Heart right ventricle (tissue), 16 donors: ENCODE measurements at places on chromosomes 2 and 18. TPM values are rescaled to one million over a fixed set of nuclear protein-coding genes. Genes with fewer than 3 reads are reported as not detected.
A peak's percentile ranks its signal among the peaks of the same experiment; 100 is the strongest.

CNRIP1 gene
- total RNA-seq, result 5.4 TPM

DNA sequence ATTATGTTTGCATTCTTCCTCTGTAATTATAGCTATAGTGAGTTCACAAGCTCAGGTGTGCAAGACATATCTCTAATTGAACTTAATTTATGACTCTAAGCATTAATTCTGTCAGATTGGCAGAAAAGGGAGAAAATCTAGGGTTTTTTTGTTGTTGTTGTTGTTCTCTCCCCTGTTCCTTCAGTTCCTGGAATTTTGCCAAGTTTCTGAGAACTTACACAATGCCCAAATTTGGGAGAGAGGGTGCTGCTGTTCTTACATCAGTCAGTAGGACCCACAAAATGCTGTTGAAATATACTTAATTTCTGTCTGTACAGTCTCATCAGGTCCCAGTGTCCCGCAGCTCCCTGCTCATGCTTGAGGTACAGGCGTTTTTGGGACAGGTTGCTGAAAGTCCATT is 221.8 kb upstream of the RBMS1 start:
- no peak overlapping the region for H3K4me3 ChIP-seq
- H3K27ac ChIP-seq, result no peak overlapping the region
- H3K36me3 ChIP-seq, result no peaks in the 10 kb centered on the region
- DNase-seq, result no peak
- no peaks in the 10 kb centered on the region for H3K27me3 ChIP-seq
- no peaks in the 10 kb centered on the region for H3K4me1 ChIP-seq

KCTD18 gene
- 9.8 TPM for total RNA-seq

DNA sequence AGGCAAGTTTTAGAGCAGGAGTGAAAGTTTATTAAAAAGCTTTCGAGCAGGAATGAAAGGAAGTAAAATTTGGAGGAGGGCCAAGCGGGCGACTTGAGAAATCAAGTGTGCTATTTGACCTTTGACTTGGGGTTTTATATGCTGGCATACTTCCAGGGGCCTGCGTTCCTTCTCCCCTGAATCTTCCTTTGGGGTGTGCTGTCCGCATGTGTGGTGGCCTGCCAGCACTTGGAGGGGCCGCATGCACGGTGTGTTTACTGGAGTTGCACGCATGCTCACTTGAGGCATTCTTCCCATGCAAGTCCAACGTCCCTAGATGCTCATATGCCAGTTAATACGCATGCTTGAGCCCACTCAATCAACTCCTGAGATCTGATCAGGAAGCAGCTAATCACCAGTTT is 78.3 kb upstream of the MAP4K4 start:
- no peaks in the 10 kb centered on the region for H3K36me3 ChIP-seq
- no peak overlapping the region for H3K27ac ChIP-seq
- DNase-seq, result no peak
- no peaks in the 10 kb centered on the region for H3K4me1 ChIP-seq
- H3K27me3 ChIP-seq, result no peaks in the 10 kb centered on the region
- H3K4me3 ChIP-seq, result no peak overlapping the region

GRCh38 chr2:241842067-241842415 is 16.7 kb downstream of the PDCD1 start:
- H3K36me3 ChIP-seq, result no peaks in the 10 kb centered on the region
- H3K27me3 ChIP-seq, result no peaks in the 10 kb centered on the region
- peaks cover 4% of the 10 kb centered on the region for H3K4me1 ChIP-seq
- peak overlapping the region; percentile 74 for H3K27ac ChIP-seq
- DNase-seq, result no peak

- H3K27me3 ChIP-seq, result peaks cover 10% of the 10 kb centered on the region
- H3K36me3 ChIP-seq, result no peaks in the 10 kb centered on the region
- no peaks in the 10 kb centered on the region for H3K4me1 ChIP-seq
Observed at GRCh38 chr2:36670881-36671595, 25.5 kb upstream of the VIT start.

DNA sequence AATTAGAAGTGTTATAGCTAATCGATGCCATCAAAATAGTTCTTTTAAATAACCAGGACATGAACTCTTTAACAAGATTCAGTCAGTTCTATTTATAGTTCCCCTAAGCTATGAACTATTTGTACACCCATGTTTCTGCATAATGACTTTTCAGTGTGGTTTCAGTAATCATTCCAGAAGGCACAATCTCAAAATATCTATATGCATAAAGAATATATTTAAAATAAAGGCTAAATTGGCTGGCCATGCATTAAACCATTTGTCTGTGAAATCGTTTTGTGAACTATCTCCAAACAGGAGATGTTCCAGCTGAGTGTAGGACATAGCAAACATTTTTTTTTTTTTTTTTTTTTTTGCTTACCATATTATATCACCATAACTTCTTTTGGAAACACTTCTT is 719.3 kb downstream of the PLCL1 start:
- no peaks in the 10 kb centered on the region for H3K36me3 ChIP-seq
- H3K27me3 ChIP-seq, result no peaks in the 10 kb centered on the region
- H3K27ac ChIP-seq, result no peak overlapping the region
- H3K4me1 ChIP-seq, result no peaks in the 10 kb centered on the region

- H3K4me1 ChIP-seq, result no peaks in the 10 kb centered on the region
- DNase-seq, result no peak
- no peak overlapping the region for H3K27ac ChIP-seq
- no peaks in the 10 kb centered on the region for H3K36me3 ChIP-seq
- H3K27me3 ChIP-seq, result no peaks in the 10 kb centered on the region
Observed at GRCh38 chr2:66665124-66665984, 230.4 kb downstream of the MEIS1 start.

ALPP gene
- total RNA-seq, result not detected

DNA sequence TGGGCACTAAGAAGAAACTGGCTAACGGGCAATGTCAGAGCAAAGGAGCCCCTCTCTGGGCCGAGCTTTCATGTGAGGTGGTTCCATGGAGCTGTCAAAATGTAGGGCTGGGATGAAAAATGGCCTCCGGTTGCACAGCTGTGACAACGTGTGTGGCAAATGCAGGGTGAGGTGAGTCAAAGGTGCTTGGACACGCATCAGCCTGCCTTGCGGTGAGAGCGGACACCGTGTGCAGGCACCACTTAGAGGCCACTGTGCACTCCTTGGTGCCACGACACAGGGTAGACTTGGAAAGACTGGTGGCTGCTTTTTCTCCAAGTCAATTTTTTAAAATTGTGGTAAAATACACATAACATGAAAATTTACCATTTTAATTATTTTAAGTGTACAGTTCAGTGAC is 195.4 kb downstream of the ZBTB7C start:
- no peaks in the 10 kb centered on the region for H3K27me3 ChIP-seq
- H3K4me3 ChIP-seq, result no peak overlapping the region
- H3K36me3 ChIP-seq, result no peaks in the 10 kb centered on the region
- no peak for DNase-seq
- no peak overlapping the region for H3K27ac ChIP-seq
- peaks cover 3% of the 10 kb centered on the region for H3K4me1 ChIP-seq

GRCh38 chr2:105697781-105698449 is 46.8 kb upstream of the NCK2 start:
- no peak overlapping the region for H3K4me3 ChIP-seq
- H3K4me1 ChIP-seq, result no peaks in the 10 kb centered on the region
- peak; percentile 58 for DNase-seq
- no peaks in the 10 kb centered on the region for H3K36me3 ChIP-seq
- no peaks in the 10 kb centered on the region for H3K27me3 ChIP-seq
- peak overlapping the region; percentile 35 for H3K27ac ChIP-seq

- no peak overlapping the region for H3K4me3 ChIP-seq
- no peaks in the 10 kb centered on the region for H3K36me3 ChIP-seq
- DNase-seq, result no peak
- H3K27me3 ChIP-seq, result no peaks in the 10 kb centered on the region
Observed at GRCh38 chr2:140863713-140864112, 1267.1 kb downstream of the LRP1B start.

- no peaks in the 10 kb centered on the region for H3K27me3 ChIP-seq
- peak; percentile 36 for DNase-seq
- H3K36me3 ChIP-seq, result no peaks in the 10 kb centered on the region
- H3K4me3 ChIP-seq, result no peak overlapping the region
- peak overlapping the region; percentile 38 for H3K27ac ChIP-seq
- no peaks in the 10 kb centered on the region for H3K4me1 ChIP-seq
Observed at GRCh38 chr2:189350540-189351209, 90.6 kb upstream of the WDR75 start.

DNAJC5G gene
- total RNA-seq, result 1.4 TPM

DNA sequence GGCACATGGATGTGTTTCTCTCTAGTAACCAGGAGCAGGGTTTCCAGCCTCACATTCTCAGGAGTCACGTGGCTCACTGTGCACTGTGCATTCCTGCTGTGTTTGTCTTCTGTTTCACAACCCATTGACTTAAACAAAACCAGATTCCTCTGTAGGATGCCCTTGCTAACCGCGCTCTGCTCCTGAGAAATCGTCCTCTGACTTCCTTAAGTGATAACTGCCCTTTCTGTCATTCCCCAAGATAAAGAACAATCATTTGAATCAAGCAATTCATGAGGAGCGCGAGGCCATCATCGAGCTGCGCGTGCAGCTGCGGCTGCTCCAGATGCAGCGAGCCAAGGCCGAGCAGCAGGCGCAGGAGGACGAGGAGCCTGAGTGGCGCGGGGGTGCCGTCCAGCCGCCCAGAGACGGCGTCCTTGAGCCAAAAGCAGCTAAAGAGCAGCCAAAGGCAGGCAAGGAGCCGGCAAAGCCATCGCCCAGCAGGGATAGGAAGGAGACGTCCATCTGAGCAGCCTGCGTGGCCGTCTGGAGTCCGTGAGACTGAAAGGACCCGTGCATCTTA is 60.2 kb downstream of the RALBP1 start:
- no peak overlapping the region for H3K27ac ChIP-seq
- DNase-seq, result no peak
- no peaks in the 10 kb centered on the region for H3K4me1 ChIP-seq
- H3K36me3 ChIP-seq, result peaks cover 83% of the 10 kb centered on the region
- no peaks in the 10 kb centered on the region for H3K27me3 ChIP-seq
- H3K4me3 ChIP-seq, result no peak overlapping the region

RNU2-63P gene
- not detected for total RNA-seq

DNA sequence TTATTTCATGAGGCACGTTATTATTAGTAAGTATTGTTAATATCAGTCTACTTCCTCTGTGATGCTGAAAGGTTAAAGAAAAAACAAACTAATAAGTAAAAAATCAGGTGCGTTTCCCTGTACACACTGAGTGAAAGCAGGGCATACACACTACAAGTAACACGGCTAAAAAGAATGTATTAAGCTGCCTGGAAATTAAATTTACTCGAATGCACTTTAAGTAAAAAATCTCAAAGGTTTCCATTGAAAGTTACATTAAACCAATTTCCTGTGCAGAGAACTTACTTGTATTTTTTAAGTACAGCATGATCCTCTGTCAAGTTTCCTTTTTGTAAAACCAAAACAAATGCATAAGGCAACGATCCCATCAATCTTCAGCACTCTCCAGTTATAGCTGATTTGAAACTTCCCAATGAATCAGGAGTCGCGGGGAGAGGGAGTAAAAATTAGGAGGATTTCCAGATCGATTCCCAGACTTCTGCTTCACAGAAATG is 633 bp downstream of the BCL2 start:
- H3K27me3 ChIP-seq, result no peaks in the 10 kb centered on the region
- peaks cover 49% of the 10 kb centered on the region for H3K4me1 ChIP-seq
- H3K4me3 ChIP-seq, result peak overlapping the region; percentile 63
- peak overlapping the region; percentile 86 for H3K27ac ChIP-seq
- DNase-seq, result no peak

GPR155 gene
- 16.3 TPM for total RNA-seq

DNA sequence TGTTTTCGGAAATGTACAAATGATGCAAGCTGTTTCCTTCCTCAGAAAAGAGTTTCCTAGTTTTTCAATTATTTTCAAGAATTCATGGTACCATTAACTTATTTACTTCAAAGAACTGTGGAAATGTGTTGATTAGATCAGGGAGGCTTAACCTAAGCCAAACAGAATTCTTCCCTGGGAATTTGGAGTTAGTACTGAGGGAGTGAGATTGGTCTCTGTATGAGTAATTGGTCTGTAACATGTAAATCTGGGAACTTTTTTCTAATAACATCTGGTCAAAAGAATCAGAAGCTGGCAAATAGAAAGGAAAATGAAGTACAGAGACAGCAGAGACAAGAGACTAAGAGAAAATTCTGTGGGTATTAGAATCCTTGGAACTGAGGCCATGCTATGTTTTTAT is 145.8 kb downstream of the BABAM2 start:
- no peaks in the 10 kb centered on the region for H3K27me3 ChIP-seq
- no peak overlapping the region for H3K4me3 ChIP-seq
- peaks cover 38% of the 10 kb centered on the region for H3K4me1 ChIP-seq
- DNase-seq, result no peak
- no peak overlapping the region for H3K27ac ChIP-seq

DNA sequence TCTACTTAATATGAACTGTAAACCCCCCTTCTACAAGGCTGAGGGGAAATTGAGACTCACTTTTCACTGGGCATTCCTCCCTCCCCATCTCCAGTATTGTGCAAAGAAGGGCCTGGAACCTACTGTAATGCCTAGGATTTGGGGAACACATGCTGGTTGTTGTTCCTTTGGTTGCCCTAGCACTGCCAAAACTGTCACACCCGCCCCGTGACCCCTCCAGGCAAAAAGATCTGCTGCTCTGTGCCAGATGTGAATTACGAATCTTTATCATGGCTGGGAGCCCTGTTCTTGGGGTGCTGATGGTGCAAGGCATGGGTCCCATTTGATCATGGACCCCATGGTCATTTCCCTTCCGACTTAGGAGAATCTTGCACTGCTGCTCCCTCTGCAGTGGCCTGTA is 95.4 kb downstream of the CABLES1 start:
- no peaks in the 10 kb centered on the region for H3K36me3 ChIP-seq
- peaks cover 41% of the 10 kb centered on the region for H3K4me1 ChIP-seq
- H3K27ac ChIP-seq, result peak overlapping the region; percentile 74
- H3K4me3 ChIP-seq, result no peak overlapping the region
- DNase-seq, result no peak

CNTNAP5 gene
- total RNA-seq, result not detected

CHRNG gene
- not detected for total RNA-seq

- H3K27ac ChIP-seq, result peak overlapping the region; percentile 72
- no peaks in the 10 kb centered on the region for H3K27me3 ChIP-seq
- no peaks in the 10 kb centered on the region for H3K36me3 ChIP-seq
- H3K4me3 ChIP-seq, result no peak overlapping the region
- H3K4me1 ChIP-seq, result peaks cover 33% of the 10 kb centered on the region
Observed at GRCh38 chr2:102053096-102053495, 61.3 kb downstream of the IL1R2 start.
